ENCODE measurements at places on chromosomes 13 and 19. TPM values are rescaled to one million over a fixed set of nuclear protein-coding genes. Genes with fewer than 3 reads are reported as not detected.

GRCh38 chr13:82011355-82011754 lies 1670.4 kb upstream of the SPRY2 start:
- H3K4me1 ChIP-seq: no peaks in the 10 kb centered on the region
- no peaks in the 10 kb centered on the region for H3K27me3 ChIP-seq
- DNase-seq: no peak
- H3K4me3 ChIP-seq: no peak overlapping the region
- H3K27ac ChIP-seq: no peak overlapping the region

DNA sequence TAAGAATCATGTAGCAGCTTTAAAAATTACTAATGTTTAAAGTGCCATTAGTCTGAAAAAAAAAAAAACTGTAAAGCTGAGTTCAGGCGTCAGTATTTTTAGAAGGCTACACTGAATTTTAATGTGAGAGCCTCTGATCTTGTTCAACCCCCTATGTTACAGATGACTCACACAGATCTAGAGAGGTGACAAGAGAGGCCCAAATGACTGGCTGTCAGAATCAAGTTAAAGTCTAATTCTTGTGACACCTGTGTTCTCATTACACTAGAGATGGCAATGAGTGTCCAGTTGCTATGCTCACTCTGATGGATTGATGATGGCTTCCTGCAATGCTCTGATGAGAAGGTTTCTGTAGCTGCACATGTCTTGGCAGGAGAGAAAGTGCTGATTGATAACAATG lies 203.5 kb upstream of the OBI1 start:
- DNase-seq: no peak
- H3K27ac ChIP-seq: no peak overlapping the region
- H3K27me3 ChIP-seq: no peaks in the 10 kb centered on the region
- H3K4me3 ChIP-seq: no peak overlapping the region
- H3K4me1 ChIP-seq: no peaks in the 10 kb centered on the region

- H3K4me3 ChIP-seq: peak overlapping the region; percentile 68
- H3K27me3 ChIP-seq: no peaks in the 10 kb centered on the region
- H3K27ac ChIP-seq: no peak overlapping the region
- peak; percentile 24 for DNase-seq
- H3K36me3 ChIP-seq: no peaks in the 10 kb centered on the region
- H3K4me1 ChIP-seq: 0 out of 2 replicates have a peak, but pooled peaks cover 8% of the 10 kb centered on the region
Measured at GRCh38 chr13:106534639-106535551, 567 bp downstream of the EFNB2 start.

DNA sequence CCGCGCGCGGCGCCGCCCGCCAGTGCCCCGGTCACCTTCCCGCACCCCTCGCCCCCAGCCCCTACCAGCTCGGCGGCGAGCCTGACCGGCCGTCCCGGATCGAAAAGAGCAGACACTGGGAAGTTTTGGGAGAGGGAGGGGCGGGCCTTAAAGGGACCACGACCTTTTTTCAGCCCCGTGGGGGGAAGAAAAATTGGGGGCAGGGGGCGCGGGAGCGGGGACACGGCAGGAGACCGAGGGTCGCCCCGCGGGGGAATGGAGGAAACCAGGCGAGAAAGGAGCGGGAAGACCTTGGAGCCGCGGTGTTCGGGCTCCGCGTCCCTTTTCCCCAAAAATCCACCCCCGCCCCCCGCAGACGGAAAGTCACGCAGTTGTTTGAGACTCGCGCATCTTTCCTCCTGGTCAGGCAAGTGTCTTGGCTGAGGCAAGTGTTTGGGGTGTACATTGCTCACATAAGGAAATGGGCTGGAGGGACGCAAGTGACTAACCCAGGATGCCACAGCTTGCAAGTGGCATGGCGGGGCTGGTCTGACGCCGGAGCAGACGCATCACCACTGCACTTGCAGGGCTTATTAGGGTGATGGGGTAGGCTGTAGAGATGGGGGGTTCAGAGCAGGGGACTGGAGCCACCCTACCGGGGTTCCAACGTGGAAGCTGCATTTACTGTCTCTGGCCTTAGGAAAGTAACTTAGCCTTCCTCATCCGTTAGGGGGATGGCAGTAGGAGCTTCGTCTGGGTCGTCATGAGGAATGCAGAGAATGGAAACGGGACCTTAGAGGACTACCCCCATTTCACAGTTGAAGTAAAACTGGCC lies 2.7 kb upstream of the HNRNPL start:
- peak overlapping the region; percentile 95 for H3K27ac ChIP-seq
- H3K36me3 ChIP-seq: no peaks in the 10 kb centered on the region
- H3K27me3 ChIP-seq: no peaks in the 10 kb centered on the region
- peak; percentile 93 for DNase-seq
- H3K4me1 ChIP-seq: peaks cover 13% of the 10 kb centered on the region

Gene KIR2DL3
- not detected for total RNA-seq

DNA sequence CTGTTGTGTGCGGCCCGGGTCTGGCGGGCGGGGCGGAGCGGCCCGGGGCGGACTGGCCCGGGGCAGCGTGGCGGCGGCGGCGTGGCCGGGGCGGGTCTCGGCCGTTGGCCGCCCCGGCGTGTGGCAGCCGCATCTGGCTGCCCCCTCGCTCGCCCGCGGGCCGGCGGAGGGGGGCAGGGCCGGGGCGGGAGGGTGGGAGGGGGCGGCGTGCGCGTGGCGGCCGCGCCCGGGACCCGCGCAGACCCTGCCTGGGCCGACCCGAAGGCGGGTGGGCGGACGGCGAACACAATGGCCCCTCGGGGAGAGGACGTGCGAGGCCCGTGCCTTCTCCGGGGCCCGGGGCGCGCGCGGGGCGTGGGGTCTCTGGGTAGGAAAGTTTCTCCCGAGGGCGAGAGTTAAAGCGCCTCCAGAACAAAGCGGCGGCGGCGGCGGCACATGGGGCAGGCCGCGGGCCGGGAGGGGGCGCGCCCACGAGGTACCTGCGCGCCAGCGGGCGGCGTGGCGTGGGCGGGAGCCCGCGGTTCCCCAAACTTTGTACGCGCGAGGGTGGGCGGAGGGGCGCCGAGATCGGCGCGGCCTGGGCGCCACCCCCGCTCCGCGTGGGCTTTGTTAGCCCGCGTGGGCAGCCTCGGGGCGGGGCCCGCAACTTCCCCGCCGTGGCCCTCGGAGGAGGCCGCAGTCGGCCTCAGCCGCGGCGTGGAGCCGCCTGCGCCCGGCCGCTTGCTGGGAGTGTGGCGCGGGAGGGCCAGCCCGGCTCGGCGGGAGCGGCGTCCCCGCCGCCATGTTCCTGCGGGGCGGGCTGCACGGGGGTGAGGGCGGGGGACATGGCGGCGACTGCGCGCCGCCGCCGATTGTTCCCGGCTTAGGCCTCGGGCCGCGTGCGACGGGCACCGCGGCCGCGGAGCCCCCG lies 764 bp downstream of the MIR17HG start:
- H3K4me3 ChIP-seq: peak overlapping the region; percentile 87
- peaks cover 17% of the 10 kb centered on the region for H3K4me1 ChIP-seq
- peaks cover 18% of the 10 kb centered on the region for H3K36me3 ChIP-seq

- no peak overlapping the region for H3K27ac ChIP-seq
- H3K27me3 ChIP-seq: no peaks in the 10 kb centered on the region
- no peaks in the 10 kb centered on the region for H3K4me1 ChIP-seq
Measured at GRCh38 chr13:25692099-25692498, 320.3 kb downstream of the ATP8A2 start.

DNA sequence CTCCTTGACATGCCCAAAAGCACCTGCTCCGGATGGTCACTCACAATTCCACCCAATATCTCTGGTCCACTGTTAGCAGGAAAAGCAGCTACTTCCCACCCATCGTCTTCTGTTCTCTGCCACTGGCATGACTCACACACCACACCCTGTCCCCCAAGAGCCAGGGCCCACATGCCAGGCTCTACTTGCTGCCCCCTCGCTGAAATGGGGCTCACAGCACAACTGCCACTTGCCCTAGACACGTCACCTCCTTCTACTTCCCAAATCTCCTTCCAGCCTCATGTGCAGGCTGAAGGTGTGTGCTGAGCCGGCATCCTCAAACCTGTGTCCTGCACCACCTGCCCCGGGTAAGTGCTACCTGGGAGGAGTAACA lies 65.0 kb downstream of the TBC1D4 start:
- DNase-seq: peak; percentile 27
- H3K4me1 ChIP-seq: peaks cover 27% of the 10 kb centered on the region
- no peak overlapping the region for H3K4me3 ChIP-seq

Gene PPP6R1
- 36.2 TPM for total RNA-seq

Gene COMP
- 96.6 TPM for total RNA-seq

GRCh38 chr19:45515081-45515624 lies 7.9 kb downstream of the VASP start:
- peaks cover 11% of the 10 kb centered on the region for H3K36me3 ChIP-seq
- no peak for DNase-seq
- H3K4me1 ChIP-seq: no peaks in the 10 kb centered on the region
- H3K27ac ChIP-seq: no peak overlapping the region
- H3K4me3 ChIP-seq: no peak overlapping the region
- no peaks in the 10 kb centered on the region for H3K27me3 ChIP-seq

DNA sequence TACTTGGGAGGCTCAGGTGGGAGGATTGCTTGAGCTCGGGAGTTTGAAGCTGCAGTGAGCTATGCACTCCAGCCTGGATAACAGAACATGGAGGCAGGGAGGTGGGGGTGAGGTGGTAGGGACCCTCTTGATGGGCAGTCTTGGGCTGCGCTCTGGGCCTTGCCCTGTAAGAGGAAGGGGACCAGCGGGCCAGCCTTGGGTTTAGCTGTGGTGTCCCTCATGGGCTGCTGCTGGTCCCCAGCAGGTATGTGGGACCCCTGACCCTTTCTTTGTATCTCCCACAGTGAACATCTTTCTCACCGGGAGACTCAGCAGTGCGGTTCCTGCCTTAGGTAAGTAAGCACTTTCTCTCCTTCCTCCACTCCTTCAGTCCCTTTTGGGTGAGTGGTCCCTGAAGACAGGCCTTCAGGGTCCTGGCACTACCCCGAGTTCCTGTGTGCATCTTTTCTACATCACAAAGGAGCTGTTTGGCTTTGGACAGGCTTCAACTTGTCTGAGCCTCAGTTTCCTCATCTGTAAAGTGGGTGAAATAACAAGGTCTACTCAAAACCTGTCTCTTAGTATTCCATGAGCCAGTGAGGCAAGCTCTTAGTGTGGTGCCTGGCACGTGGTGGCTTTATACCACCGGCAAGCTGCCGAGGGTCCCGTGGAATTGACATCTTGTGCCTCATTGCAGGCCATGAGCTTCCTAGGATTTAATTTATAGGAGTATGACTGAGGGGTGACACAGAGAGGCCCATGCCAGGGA lies 2.5 kb downstream of the LRP3 start:
- H3K27ac ChIP-seq: no peak overlapping the region
- H3K27me3 ChIP-seq: no peaks in the 10 kb centered on the region
- no peak overlapping the region for H3K4me3 ChIP-seq
- DNase-seq: no peak
- H3K36me3 ChIP-seq: no peaks in the 10 kb centered on the region

DNA sequence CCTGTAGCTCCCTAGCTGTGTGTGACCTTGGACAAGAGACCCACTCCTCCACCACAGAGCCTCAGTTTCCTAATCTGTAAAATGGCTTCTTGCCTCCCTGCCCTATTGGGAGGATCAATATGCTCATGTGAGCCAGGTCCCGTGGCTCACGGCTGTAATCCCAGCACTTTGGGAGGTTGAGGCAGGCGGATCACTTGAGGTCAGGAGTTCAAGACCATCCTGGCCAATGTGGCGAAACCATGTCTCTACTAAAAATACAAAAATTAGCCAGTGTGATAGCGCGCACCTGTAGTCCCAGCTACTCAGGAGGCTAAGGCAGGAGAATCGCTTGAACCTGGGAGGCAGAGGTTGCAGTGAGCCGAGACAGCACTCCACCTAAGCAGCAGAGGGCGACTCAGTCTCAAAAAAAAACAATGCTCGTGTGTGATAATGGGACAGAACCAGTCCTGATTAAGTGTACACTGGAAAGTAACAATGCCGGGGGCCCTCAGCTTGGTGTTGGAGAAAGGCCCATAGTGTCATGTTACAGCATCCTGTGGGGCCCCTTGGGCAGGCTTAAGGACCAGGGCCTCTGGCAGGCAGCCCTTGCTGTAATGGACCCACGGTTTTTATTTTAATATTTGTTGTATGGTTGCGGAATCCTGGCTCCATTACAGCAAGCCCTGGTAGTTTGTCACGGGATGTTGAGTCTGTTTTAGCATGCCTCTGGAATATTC lies 6.8 kb downstream of the RPS11 start:
- H3K27me3 ChIP-seq: no peaks in the 10 kb centered on the region
- peak; percentile 83 for DNase-seq
- H3K4me3 ChIP-seq: no peak overlapping the region
- no peak overlapping the region for H3K27ac ChIP-seq
- peaks cover 10% of the 10 kb centered on the region for H3K4me1 ChIP-seq

DNA sequence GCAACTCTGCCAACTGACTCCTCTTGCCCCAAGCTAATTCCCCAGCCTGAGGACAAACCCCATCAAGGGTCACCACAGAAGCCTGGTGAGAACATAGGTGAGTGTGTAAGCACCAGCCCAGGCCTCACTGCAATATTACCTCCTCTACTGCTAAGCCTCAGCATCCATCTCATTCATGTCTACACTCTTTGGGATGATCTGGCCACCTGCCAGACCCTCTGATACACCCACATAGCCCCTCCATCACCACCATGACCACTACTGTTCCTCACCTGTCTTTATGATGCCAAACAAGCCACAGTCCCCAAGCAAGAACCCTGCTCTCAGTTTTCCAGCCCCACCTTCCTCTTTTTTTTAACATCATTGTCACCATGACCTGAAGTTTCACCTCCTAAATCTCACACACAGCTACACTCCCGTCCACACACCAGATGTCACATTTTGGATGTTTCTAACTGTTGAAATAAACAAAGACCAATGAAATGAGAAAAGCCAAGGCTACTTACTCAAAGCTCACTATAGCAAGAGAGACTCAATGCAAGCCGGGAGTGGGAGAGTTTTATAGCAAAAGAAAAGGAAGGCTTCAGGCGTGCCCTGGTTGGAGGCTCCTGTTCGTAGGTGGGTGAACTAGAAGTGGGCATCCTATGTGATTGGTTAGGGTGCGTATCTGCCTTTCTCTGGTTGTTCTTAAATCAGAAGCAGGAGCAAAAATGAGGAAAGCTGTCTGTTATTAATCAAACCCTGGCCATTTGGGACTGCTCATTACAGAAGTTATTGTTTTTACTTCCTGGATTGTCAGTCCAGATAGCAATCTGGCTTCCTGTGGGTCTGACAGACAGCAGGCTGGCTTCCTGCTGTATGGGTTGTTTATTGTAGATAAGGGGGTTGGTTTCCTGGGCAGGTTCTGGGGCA lies 2.0 kb downstream of the ZNF792 start:
- 0 out of 2 replicates have a peak overlapping the region, but pooled peaks have one; percentile 85 for H3K4me3 ChIP-seq
- DNase-seq: no peak
- no peaks in the 10 kb centered on the region for H3K27me3 ChIP-seq
- peaks cover 21% of the 10 kb centered on the region for H3K4me1 ChIP-seq
- H3K36me3 ChIP-seq: peaks cover 26% of the 10 kb centered on the region
- no peak overlapping the region for H3K27ac ChIP-seq

DNA sequence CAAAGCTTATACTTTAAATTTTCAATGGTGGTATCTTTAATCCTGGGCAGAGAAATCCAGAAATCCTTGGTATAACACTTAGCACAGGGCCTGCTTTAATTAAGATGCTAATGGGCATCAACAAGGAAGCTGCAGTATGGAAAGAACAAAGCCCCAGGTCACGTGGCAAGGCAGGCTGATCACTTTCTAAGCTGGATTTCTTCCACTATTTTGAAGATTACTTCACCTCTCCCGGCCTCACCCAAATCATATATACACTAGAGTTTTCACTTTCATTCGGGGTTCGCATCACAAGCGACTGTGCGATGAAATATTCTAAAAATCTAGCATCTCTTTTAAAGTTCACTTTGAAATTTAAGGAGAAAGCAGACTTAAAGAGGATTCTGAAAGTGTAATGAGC lies 71.8 kb downstream of the STARD13 start:
- peak overlapping the region; percentile 18 for H3K4me3 ChIP-seq
- H3K27ac ChIP-seq: peak overlapping the region; percentile 82
- H3K4me1 ChIP-seq: peaks cover 41% of the 10 kb centered on the region
- peaks cover 9% of the 10 kb centered on the region for H3K36me3 ChIP-seq
- DNase-seq: peak; percentile 44
- no peaks in the 10 kb centered on the region for H3K27me3 ChIP-seq

Measured in GM23248 (cell line).